ENCODE measurements at places on chromosomes 3 and 15.
A peak's percentile ranks its signal among the peaks of the same experiment; 100 is the strongest.

- DNase-seq, result no peak
Measured at GRCh38 chr3:65230261-65231139, 542.7 kb upstream of the ADAMTS9 start.

GRCh38 chr3:168860028-168860427 is 764.3 kb upstream of the GOLIM4 start:
- DNase-seq, result no peak

DNA sequence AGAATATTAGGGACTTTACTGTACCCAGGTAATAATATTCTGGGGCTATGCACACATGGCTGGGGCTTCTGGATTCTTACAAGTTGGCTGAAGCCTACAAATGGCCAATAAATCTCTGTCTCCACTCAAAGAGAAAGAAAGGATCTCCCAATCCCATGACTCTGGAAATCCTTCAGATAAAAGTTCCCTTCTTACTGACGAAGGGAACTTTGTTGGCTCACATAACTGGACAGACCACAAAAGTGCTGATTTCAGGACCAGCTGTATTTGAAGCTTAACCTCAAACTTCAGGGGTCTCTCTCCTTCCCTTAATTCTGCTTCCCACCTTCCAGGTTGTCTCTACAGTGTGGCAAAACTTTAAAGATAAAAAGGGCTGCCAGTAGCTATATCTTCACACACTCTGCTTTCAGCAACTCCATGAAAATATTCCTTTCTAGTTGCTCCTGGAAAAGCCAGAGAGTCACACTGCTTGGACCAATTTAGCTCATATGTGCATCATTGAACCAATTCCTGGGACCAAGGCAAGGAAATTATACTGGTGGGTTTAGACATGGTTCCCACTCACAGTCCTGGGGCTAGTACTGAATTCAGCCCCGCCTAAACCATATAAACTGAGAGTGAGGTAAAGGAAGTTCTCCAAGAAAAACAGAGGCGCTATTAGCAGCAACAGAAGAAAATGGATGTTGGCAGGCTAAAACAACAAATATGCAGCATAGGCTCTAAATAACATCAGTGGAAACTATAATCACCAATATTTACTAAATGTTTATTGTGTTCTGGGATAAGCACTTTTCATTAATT is 290.0 kb upstream of the GADL1 start:
- DNase-seq, result no peak

DNA sequence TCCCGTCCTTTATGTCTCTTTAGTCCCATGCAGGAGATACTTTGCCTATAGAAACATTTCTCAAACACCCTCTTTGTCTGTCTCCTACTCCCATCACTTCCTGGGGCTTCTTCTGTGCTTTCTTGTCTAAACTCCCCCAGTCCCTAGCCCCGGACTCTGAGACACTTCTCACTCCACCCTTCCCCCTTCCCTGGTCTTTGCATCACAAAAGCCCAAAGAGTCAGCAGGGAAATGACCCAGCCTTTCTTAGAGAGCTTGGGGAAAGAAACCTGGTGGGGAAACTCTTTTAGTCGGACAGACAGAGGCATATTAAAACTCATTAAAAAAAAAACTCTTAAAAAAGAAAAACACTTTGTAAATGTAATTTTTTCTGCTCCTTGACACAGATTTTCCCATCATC is 211.2 kb downstream of the TJP1 start:
- no peak for DNase-seq

DNA sequence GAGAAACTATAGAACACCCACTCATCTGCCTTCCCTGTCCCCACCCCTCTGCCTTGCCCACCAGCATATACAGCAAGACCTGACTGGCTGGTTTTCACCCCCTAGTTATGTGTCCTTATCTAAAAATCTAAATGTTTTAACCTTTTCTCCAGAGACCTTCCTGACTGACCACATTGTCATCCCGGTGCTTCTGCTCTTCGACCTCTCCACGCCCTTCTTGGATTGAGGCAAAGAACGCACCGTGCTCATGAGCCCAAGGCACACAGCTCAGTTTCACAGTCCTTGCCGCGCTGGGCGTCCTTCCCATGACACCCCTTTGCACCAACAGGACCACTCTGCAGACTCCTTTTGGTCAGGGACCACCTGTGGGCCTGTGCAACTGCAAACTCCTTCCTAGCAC is 62.7 kb downstream of the B3GNT5 start:
- no peak for DNase-seq

GRCh38 chr3:58754074-58754473 is 87.5 kb upstream of the FAM3D start:
- DNase-seq, result no peak

GRCh38 chr15:67199391-67199790 is 55.1 kb downstream of the AAGAB start:
- no peak for DNase-seq

- DNase-seq, result no peak
Measured at GRCh38 chr3:9079676-9080075, 116.4 kb upstream of the RAD18 start.

GRCh38 chr15:40330368-40330836 is 6.9 kb downstream of the INAFM2 start:
- DNase-seq, result no peak

GRCh38 chr3:141476033-141476432 is 10.8 kb upstream of the RASA2 start:
- DNase-seq, result no peak

GRCh38 chr3:13831386-13831996 is 48.4 kb downstream of the WNT7A start:
- no peak for DNase-seq

- peak; percentile 91 for DNase-seq
Measured at GRCh38 chr3:58989163-58989562, 60.7 kb downstream of the CFAP20DC start.

DNA sequence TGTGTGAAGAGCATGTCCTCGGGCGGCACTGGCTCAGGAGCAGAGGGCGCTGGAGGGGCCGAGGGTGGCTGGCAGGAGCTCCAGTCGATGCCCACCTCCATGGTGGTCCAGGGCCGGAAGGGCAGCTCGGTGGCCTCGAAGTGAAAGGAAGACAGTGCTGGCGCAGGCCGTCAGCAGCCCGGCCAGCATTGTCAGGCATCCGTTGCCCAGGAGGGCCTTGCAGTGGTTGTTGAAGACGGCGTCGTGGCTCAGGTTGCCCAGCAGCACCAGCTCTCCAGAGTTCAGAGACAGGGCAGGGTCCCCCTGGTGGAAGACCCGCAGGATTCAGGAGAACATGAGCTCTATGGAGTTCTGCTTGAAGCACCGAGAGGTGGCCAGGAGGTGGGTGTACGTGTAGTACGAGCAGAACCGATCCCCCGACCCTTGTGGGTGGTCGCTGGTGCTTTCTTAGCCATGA is 16.5 kb upstream of the SIAH2 start:
- DNase-seq, result no peak

- DNase-seq, result no peak
Measured at GRCh38 chr3:132622761-132623160, 25.7 kb downstream of the ACKR4 start.

DNA sequence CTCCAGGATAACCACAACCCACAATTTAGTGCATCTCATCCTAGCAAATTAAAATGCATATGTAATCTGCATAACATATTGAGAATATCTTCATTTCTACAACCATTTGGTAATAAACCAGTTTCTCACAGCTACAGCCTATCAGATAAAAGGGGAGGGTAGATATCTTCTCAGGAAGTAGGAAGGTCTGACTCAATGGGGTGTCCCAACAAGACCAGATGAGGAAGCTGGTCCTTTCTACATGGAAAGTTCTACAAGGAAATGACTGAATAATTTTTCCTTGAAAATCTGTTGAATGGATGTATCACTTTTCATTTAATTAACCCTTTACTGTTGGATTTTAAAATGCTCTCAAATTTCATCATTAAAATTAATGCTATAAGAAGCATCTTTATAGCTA is 17.4 kb upstream of the TMPRSS7 start:
- DNase-seq, result peak; percentile 15

DNA sequence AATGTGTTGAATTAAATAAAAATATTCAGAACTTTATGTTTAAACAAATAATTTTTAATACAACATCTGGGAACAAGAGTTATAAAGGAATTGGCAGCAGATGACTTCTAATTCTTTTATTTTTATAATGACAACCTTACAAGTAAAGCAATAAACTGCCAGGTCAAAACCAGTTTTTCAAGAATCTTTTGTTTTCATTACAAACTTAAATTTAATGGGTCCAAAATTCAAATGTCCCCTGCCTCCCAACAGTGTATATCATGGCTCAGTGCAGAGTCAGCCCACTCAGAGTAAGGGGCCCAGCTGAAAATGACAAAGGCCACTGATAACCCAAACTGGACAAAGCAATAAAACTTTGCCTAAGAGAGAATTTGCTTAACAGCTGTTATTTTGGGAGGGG is 81.5 kb downstream of the STRIT1 start:
- DNase-seq, result no peak

DNA sequence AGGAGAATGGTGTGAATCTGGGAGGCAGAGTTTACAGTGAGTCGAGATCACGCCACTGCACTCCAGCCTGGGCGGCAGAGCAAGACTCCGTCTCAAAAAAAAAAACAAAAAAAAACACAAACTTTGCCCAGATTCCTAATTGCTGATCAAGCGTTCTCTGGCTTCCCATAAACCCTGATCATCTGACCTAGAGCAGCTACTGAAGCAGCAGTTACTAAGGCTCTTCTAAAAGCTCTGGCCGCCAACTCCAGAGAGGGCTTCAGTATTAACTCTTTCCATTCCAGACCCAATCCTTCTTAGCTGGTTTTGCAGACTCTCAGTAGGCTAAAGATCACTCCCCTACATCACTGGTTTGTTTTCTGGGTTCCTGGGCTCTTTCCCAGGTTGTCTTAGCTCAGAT is 201.6 kb downstream of the IGSF11 start:
- no peak for DNase-seq

DNA sequence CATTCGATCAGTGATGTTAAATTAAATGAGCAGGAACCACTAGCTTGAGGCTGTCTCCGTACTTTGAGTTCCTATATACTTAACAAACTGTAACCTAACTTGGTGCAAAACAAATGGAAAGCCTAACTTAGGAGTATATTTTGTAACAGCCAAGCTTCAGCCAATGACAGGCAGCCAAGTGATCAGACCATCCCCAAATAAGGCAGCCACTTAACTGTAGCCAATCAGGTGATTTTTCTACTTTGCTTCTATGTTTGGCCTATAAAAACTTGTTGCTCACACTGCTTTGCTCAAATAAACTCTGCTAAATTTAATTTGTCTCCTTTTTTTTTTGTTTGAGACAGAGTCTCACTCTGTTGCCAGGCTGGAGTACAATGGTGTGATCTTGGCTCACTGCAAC is 19.3 kb upstream of the ZNF770 start:
- DNase-seq, result no peak

DNA sequence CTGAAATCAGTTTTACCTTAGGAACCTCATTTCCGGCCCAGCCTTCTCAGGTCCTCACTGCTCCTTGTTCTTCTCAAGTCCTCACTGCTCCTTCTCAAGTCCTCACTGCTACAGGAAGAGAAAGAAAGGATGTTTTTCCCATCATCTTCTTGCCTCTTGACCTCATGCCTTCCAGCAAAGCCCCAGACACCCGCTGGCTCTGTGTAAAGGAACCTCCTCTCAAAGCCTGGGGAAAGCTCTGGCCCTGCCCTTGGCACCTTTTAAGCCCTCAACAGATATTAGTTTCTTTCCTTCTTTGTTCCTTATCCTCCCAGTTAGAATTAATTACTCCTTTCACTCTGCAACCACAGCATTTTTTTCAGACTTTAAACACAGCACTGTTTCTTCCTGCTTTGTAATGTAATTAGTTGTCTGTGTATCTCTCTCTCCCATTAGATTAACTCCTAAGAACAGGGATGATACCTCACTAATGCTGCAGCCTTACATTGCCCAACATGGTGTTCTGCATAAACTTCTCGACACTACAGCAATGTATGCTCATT is 4.0 kb upstream of the WDR49 start:
- no peak for DNase-seq

DNA sequence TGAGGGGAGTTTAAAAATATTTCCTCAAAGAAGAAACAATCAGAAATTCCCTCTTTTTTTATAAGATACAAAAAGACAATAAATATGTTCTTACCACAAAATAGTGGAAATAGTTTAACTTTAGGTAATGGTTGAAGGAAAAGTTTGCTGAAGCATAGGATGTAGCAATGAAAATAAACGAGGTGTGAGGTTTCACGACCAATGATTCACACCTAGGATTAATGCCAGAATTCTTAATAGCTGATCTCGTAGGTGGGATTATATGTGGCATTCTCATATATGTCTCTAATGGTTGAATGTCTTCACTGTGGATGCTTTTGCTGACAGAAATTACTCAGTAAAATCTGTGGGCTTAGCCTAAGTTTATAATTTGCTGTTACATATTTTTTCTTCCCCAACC is 467.7 kb downstream of the FGF12 start:
- DNase-seq, result no peak

DNA sequence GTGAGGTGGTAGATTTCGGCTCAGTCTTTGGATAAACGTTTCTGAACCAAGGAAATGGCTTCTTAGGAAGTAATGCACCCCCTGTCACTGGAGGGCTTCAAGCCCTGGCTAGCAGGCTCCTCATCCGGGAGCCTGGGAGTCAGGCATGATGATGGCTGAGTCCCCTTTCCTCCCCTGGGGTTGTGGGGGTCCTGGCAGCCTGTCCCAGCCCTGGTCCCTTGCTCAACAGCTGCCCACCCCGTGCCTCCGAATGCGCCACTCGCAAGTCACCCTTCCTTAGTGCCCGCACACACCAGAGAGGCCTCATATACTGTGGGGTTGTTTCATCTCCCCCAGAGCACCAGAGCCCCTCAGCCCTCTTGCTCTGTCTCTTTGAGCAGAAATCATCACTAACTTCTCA is 48.2 kb downstream of the BDH1 start:
- no peak for DNase-seq

DNA sequence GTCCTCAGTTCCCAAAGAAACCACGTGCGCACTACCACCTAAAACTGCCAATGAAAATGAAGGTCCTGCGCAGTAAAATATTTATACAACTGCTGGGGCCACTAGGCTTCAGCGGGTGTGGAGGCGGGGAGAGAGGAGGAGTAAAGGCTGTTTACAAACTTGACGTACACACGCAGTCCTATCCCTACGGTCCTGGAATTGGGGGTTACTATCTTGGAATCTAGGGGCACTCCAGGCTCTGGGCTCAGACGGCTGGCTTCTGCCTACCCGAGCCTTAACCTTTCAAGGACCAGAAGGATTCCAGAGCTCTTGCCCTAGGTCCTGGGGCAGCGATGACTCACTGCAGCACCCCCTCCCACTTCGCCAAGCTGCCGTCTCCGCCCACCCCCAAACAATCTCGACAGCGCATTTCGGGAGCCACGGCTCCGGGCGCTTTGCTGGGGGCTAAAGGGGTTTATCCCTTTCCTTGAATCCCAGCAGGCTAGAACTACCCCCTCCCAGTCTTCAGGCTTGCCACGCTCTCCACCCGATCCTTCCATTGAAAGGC is 3.0 kb downstream of the ADAMTS9 start:
- peak; percentile 23 for DNase-seq
